D341Med (cell line): ENCODE measurements at places on chromosomes 1 and 21.

- DNase-seq, result no peak
These were observed 11.4 kb upstream of the PHGDH start for GRCh38 chr1:119700326-119700725.

GRCh38 chr1:209624558-209625549 is 27.4 kb downstream of the LAMB3 start:
- no peak for DNase-seq

- DNase-seq, result no peak
These were observed 1254.8 kb downstream of the AMY1C start for GRCh38 chr1:105004515-105004914.

GRCh38 chr1:29011775-29012174 is 97.4 kb downstream of the EPB41 start:
- DNase-seq, result no peak

DNA sequence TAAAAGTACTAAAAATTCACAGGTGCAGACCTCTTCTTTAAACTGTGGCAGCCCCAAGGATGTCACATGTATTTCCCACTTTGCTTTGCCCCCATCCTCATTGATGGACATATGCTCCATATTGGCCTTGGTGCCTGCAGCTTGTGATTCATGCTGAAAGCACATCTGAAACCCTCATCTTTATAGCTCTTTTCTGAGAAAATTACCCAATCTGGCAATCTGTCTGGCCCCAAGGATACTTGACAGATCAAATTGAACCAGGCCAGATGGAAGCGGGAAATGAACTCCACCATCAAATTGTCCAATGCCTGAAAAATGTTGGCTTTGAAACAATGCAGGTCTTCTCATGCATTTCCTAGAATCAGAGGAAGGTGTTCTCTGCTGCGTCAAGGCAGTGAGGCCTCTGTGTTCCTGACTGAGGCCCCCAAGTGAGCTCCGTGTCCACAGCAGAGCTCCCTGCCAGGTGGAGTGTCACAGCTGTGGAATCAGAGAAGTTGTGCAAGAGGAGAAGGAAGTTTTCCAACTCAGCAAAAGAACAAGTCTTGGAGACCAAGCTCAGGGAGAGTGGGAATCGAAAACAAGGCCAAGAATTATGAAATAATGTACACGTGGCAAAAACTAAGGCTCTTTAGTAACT is 323.7 kb downstream of the PLPP3 start:
- no peak for DNase-seq

DNA sequence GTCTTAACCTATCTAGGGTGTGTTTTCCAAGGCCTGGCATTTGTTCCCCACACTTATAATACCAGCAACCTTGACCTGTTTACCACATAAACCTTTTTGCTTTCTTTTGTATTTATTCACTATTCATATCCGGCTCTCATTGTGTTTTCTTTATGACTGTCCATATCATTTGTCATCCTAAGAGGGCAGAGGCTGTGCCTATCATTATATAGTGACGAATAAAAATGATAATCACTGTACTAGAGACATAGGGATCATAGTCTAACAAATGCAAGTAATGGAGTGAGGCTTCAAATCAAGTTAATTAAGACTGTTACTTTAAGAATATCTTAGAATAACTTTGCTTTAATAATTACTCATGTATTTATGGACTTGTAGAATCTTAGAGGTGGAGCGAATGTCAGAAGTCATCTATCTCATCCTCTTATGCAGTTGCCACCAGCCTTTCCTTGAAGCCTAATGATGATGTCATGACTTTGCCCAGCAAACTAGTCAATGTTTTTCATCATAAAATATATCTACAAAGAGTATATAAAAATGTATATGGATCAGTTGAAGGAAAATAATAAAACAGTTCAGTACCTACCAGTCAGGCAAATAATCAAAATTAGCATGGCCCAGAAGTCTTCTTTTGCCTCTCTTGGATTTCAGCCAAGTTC is 4.7 kb upstream of the ETV3 start:
- no peak for DNase-seq

GRCh38 chr1:34631126-34631525 is 123.7 kb upstream of the GJB5 start:
- no peak for DNase-seq

DNA sequence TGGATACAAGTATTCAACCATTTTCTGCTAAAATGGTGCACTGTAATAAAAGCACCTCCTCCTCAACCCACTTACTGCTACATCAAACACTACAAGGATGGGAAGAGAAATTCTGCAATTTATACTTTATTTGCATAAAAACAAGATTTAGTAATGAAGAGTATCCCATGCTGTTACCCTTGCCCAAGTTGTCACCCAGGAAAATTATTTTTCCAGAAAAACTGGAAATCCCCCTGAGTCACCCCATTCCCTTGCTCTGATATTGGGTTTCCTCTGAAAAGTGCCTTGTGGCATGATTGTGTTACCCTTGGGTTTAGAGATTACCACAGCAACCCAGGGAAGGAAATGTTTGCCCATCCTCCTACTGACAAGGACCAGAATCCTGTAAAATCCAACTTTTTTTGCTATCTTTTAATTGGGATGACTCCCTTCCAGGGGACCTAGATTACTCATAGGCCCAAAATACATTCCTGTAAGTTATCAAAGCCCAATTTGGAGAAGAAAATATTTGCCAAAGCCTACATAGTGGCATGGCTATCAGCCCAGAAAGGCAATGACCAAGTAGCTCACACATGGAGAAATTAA is 16.5 kb upstream of the ZC3H11B start:
- DNase-seq, result no peak

DNA sequence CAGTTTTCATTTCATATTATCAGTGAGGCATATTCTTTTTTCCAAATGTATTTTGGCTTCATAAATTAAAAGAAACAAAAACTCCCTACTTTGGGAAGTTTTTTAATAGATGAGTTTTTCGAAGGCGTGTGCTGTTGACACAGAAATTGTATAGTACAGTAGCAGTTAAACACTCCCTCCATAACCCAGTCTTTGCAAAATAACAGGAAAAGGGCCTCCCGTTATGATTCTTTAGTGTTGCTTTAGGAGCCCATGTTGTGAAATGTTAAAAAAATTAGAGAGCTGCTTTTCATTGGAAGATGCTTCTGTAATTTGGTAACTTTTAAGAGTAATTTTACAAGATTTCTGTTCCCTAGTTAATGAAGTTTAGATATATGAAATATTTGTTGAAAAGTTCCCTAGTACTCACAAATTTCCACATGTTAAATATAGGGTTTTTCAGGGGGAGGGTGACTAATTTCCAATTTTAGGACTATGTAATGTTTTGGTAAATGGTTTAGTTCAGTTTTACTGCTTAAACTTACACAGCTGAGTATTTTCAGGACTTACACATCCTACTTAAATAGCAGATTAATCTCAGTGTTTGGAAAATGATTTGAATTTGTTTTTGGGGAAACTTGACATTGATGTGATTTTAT is 2.0 kb downstream of the CAMSAP2 start:
- no peak for DNase-seq

DNA sequence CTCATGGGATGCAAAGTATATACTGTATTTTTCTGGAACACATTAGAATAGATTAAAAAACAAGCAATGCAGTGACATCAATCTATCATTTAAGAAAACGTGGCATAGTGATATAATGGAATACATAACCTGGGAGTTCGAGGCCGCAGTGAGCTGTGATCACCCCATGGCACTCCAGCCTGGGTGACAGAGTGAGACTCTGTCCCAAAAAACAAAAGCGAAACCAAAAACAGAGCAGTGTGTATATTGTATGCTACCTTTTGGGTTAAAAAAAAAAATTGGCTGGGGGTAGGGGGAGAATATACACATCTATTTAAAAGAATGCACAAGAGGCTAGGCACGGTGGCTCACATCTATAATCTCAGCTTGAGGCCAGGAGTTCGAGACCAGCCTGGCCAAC is 13.5 kb downstream of the SLC2A1 start:
- DNase-seq, result no peak

DNA sequence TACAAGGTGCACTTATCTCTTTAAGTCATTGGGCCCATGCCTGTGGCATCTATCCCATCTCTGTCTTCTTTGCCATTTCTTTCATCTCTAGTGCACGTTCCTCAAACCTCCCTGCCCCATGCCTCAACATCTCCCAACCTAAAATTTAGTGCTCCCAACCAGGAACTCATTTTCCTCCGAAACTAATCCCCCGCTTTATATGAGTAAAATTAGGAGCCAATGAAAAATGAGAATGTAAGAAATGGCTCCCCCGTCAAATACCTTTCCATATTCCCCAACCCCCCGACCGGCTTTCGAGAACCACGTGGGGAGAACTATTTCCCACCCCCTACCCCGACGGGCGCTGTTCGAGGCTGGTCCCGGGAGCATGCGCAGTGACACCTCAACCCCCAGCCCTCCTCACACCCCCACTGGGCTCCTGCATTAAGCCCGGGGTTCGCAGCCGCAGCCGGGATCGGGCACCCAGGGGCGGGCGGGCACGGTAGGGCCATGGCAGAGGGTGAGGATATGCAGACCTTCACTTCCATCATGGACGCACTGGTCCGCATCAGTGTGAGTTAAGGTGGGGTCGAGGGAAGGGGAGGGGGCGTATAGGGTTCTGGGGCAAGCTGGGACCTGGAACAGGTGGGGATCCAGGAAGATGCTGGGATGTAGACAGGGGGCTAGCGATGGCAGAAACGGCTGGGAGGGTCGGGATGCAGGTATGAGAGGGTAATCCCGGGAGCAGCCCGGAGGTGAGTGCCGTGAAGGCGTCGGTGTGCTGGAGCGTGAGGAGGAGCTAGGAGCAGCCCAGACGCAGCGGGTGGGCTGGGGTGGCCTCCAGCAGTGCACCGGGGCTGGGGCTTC is at the start of gene TRIM46:
Gene TRIM46 (plus strand): TSS at position 372 of the 846 bp plus-strand sequence. CDS start 118 bp downstream, at position 490.
- DNase-seq, result peak; percentile 87

- no peak for DNase-seq
These were observed 10.4 kb downstream of the JUN start for GRCh38 chr1:58773406-58773840.

DNA sequence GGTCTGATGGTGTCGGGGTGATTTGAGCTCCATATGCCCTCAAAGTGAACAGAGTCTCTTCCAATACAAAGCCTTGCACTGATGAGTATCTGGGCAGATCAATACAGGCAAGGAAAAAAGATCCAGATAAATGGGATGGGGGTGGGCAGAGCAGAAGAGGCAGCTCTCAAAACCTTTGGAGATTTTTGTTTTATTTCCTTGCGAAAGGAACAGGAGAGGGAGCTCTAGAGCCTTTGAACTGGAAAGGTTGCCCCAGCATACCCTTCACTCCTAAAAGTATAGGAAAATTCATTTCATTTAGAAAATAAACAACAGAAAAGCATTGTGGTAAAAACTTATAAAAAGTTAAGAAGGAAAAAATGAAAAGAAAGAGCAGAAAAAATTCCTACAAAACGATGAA is 31.4 kb upstream of the OLIG2 start:
- DNase-seq, result no peak

- no peak for DNase-seq
These were observed 10.6 kb downstream of the PAX7 start for GRCh38 chr1:18641005-18641941.

- no peak for DNase-seq
These were observed 7.4 kb downstream of the ETS2 start for GRCh38 chr21:38813143-38813542.

DNA sequence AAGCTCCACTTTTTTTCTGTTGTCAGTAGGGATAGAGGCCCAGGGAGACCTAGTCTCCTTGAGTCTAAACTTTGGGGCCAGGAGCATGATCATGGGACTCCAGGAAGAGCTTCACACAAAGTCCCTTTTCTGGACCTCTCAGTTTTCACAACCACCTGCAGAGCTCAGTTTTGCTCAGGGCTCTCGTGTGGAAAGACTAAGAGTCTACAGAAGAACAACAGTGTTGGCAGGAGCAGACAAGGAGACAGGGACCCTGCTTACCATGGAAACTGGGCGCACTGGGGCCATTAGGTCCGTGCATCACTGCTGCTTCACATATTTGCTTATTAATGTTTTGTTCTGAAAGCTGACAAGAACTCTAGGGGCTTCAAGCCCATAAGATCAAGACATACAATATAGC is 63.9 kb upstream of the HSD17B7 start:
- no peak for DNase-seq

DNA sequence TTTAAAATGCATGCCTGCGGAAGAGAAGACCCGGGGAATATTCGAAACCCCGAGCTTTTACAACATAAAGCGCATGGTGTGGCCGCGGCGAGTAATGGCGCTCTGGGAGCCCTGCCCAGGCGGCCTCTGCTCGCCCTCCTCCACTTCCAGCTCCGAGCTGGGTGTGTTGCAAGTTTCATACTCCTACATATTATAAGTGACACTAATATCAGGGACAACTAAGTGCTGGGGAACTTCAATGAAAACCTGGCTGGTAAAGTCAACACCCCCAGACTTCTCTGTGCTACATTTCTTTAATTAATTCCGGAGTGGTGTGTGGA is 11.8 kb downstream of the SIM2 start:
- no peak for DNase-seq

DNA sequence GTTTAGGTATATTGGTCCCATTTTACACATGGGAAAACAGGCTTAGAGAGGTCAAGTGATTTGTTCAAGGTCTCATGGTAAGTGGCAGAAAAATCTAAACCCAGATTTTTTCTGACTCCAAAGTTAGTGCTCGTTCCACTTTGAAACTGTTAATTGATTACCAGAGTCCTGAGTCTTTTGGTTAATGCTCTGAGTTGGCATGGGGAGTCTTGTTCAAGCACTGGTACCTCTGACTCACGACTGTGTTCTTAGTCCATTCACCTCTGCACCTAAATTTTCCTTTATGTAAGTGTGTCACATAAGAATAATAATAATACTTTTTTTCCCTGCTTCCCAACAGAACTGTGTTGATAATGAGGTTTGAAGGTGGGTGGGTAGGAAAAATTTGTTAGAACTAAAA is 59.3 kb downstream of the VANGL2 start:
- DNase-seq, result no peak

GRCh38 chr1:22636353-22636752 is at the start of gene C1QA:
TSS of gene C1QA (plus strand) at chr1:22636628. CDS start at chr1:22637617, 989 bp downstream.
- DNase-seq, result no peak

DNA sequence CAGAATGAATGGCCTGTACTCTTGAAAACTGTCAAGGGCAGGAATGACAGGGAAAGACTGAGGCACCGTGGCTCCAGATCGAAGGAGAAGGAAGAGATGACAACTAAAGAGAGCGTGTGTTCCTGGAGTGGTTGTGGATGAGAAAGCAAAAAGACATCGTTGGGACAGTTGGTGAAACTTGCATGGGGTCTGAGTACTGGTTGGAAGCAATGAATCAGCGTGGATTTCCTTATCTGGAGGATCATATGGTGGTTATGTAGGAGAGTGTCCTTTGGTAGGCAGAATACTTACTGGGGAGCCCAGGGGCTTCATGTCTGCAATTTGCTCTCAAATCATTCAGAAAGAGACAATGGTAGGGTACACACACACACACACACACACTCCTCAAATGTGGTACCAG is 13.9 kb downstream of the LEMD1 start:
- no peak for DNase-seq

- no peak for DNase-seq
These were observed 935.7 kb upstream of the PRMT6 start for GRCh38 chr1:106120789-106121188.

DNA sequence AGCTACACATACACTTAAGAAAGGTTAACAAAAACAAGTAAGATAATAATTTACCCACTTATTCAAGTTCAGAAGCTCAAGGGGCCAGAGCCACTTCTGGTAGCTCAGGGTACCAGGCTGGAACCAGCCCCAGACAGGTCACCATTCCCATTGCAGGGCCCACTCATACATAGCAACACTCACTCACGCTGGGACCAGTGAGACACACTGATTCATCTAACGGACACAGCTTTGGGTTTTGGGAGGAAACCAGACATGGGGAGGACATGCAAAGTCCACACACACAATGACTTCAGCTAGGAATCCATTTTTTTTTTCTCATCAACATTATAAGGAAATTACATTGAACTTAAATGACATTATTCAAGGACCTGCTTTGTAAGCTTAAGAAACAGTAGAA is 169.1 kb downstream of the ZC3H11B start:
- DNase-seq, result no peak

- no peak for DNase-seq
These were observed 109.0 kb downstream of the ESRRG start for GRCh38 chr1:216614011-216614934.
